ENCODE measurements at places on chromosomes 2 and 18. TPM values are rescaled to one million over a fixed set of nuclear protein-coding genes. Genes with fewer than 3 reads are reported as not detected.

FHOD3 gene
- 13.0 TPM for total RNA-seq

SGPP2 gene
- not detected for total RNA-seq

TEX44 gene
- not detected for total RNA-seq

SEPTIN10 gene
- total RNA-seq: 149 TPM

ANKRD30BL gene
- not detected for total RNA-seq

SULT1C2 gene
- total RNA-seq: 0.29 TPM

TMEM37 gene
- total RNA-seq: 0.12 TPM

AFF3 gene
- total RNA-seq: 1.9 TPM

MCFD2 gene
- 213 TPM for total RNA-seq

KCNK3 gene
- total RNA-seq: 0.05 TPM

GPAT2 gene
- total RNA-seq: not detected

TUBA3E gene
- not detected for total RNA-seq

ROCK2 gene
- total RNA-seq: 44.6 TPM

DSG2 gene
- total RNA-seq: 51.7 TPM

XPO1 gene
- 206 TPM for total RNA-seq

PHOSPHO2 gene
- 13.5 TPM for total RNA-seq

SERPINB12 gene
- not detected for total RNA-seq

Data from A172 (cell line).